ENCODE measurements at places on chromosomes 5 and 9.

GRCh38 chr9:114218264-114219120 is 63.2 kb downstream of the COL27A1 start:
- DNase-seq = no peak

DNA sequence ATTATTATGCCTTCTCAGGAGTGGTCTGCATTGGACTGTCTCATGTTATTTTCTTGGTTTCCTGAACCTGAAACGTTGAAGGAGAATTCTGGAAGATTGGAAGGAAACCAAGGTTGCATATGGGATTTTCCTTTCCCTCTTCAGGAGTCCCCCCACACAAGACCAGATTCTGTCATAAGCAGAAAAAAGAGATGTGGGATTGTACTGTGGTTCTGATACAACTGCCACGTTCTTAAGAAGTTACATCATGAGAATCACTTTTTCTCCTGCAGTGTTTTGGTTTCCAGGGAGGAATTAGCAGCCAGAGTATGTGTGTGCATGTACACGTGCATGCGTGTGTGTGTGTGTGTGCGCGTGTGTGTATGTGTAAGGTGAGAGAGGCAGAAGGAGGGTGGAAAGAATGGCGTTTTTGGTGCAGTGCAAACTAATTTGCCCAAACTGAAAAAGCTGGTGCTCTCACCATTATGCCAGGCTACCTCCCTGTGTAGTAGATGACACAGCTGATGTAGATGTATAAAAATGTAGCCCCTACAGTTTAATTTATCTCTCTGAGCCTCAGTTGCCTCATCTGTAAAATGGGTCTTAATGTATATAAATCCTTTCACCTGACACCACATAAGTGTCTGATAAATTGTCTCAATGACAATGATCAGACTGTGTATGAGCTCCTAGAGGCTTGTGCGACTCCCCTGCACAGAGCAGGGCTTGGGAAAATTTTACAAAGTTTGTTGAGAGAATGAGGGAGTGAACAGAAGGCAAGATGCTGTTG is 38.6 kb downstream of the RALGPS1 start:
- no peak for DNase-seq

GRCh38 chr5:96572864-96573512 is 89.2 kb upstream of the CAST start:
- DNase-seq = no peak

DNA sequence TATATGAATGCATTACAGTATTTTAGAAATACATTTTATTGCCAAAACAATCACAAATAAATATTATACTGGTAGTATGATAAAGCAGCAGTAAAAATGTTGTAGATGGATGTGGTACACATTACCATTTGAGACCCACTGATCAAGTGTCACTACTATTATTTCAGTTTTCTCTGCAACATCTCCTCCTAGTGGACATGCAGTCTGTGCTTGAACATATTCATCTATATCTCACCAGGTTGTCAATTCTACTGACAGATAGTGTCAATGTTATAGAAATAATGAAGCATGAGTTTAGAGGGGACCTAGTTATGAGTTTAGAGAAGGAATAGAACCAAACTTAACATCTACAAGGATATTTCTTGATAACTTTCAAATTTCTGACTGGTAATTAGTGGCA is 39.2 kb upstream of the ELOVL7 start:
- DNase-seq = no peak

- DNase-seq = no peak
These were observed 9.2 kb downstream of the CNTFR start for GRCh38 chr9:34580358-34580757.

- no peak for DNase-seq
These were observed 63.2 kb downstream of the PRRT1B start for GRCh38 chr9:131608493-131609037.

GRCh38 chr5:16461026-16461425 is 4.6 kb downstream of the ZNF622 start:
- no peak for DNase-seq
